Activated CD4-positive, alpha-beta T cell treated with anti-CD3 and anti-CD28 coated beads for 24 hours (primary cell): ENCODE measurements at places on chromosomes 16 and 17.

GRCh38 chr17:16352667-16353316 lies 477 bp downstream of the CENPV start:
- DNase-seq = peak; percentile 20

GRCh38 chr17:38559051-38559879 lies 46.5 kb downstream of the SRCIN1 start:
- DNase-seq = peak; percentile 87

- DNase-seq = no peak
These were observed 83.6 kb upstream of the CREBBP start for GRCh38 chr16:3963886-3964685.

DNA sequence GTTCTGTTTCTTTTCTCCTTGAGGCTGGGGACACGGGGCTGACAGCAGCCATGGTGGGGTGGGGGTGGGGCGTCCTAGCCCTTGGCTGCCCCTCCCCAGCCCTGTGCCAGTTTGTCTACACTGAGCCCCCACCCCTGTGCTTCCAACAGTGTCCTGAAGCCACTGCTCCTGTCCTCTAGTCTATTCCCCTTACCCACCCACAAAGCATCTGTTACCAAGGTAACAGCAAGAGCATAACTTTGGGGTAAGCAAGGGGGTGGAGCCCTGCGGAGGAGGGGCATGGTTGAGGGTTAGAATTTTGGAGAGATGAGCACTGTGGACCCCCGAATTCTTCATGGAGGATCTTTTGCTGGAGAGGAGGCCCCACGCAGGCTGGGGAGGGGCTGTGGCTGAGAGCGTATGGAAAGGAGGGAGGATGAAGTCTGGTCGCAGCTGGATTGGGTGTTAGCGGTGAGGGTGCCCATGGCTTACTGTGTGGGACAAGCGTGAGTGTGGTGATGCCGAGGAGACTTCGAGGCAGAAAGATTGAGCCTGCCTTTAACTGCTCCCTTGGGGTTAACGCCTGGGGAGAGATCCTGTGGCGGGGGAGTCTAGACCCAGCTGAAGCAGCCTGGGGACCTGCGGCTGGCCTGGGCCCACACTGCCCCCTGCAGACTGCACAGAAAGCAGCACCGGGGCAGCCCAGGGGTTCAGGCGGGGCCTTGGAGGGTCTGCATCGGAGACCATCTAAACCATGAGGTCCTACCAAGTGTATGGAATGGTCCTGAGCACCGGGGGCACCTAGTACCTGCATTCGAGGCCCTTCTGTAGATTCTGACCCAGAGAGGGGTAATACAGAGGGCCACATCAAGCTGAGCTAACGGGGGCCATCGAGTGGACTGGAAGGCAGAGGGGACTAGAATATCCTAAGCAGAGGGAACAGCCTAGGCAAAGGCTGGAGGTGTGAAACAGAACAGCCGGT lies 6.1 kb upstream of the STAC2 start:
- no peak for DNase-seq

DNA sequence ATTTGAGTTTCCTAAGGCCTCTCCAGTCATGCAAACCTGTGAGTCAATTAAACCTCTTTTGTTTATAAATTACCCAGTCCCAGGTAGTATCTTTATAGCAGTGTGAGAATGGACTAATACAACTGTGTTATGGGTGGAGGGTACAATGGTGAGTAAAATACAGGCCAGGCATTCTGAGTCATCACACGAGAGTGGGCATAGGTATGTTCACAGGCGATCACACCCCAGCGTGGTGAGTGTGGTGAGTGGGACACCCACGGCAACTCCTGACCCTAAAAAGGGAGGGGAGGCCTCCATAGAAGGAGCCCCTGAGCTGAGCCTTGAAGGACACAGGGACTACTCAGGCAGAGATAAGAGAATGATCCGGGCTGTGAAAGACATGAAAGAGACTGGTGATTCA lies 22.6 kb upstream of the MAPT start:
- DNase-seq = no peak

DNA sequence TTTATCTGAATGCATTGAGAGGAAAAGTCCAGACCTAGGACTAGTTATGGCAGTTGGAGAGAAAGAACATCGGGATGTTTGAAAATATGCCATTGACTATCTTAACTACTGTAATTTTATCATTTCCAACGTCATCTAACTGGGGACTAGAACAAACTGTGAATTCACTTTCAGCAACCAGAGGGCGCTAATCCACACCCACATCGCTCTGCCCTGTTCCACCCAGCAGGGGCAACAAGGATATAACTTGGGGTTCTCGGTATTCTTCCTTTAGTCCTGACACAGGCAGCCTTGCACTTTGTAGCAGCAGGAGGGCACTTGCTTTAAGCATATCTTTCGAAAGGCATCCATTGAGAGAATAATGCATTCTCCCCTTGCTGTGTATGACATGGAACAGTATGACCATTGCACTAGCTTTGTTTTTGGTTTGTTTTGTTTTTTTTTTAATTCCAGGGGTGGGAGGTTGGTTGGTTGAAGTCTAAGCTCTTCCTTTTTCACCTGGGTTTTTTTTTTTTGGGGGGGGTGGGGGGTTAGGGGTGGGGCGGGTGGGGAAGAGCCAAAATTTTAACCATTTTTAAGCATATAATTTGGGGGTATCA lies 31.5 kb downstream of the SIAH1 start:
- DNase-seq = peak; percentile 52

DNA sequence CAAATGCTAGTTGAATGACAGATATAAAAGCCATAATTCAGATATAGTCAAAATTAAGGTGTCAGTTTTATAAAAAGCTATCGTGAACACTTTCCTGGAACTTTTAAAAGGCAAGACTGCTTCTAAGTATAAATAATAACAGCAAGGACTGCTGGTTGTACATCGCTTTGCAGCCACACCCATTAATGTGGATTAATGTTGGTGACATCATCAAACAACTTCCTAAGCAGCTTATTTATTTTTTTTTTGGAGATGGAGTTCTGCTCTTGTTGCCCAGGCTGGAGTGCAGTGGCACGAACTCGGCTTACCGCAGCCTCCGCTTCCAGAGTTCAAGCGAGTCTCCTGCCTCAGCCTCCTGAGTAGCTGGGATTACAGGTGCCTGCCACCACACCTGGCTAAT lies 4.6 kb downstream of the GNA13 start:
- DNase-seq = no peak

DNA sequence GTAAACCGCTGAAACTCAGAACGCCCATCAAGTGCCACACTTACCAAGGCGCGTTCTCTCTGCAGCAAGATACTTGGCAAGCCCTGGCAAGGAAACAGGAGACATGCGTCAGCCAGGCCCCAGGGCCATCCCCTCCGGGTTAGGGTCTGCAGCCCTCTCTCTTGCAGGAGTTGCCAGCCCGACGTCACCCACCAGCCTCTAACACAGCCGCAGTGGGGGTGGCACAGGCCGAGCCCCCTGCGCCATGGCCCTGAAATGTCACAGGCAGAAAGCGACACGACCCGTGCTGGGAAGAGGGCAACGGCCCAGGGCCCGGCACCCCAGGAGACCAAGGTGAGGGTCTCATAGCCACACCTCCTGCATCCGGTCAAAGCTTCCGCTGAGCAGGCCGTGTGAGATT lies 21.9 kb downstream of the ELAC2 start:
- DNase-seq = no peak
